ENCODE measurements at places on chromosomes 12 and 14.

GRCh38 chr12:3631759-3632158, 121.2 kb downstream of the CRACR2A start:
- no peak for DNase-seq

DNA sequence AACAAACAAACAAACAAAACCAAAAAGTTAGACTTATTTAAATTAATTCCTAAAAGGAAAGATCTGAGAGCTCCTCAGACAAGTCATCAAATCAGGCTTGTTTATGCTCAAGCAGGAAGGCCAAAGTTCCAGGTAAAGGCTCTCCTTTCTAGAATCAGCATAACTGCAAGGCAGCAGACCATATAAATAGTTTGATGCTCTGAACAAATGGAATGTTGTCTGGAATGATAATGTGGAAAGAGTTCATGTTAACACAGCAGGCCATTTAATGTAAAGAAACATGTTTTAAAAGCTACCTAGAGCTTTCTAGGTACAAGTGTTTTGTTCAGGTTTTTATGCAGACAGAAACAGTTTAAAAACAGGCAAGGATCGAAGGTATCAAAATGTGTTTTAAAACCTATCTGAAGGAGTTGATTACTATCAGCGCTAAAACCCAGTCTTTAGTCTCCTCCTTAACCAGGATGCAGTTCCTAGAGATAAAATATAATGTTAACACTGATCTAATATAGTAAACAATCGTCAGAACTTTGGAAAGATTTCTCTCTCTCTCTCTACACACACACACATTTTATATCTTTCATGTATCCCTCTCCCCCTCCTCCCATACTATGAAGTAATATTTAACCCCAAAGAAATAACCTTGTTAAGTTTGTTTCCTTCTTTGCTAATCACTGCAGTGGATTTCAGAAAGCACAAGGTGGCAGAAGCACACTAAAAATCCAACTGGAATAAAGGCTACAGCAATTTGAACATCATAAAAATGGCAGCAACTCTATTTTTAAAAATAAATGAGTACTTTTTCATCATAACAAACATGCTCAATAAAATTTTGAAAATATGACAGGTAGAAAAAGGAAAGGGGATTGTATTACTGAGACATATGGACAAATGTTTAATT, 135.5 kb downstream of the PAWR start:
- DNase-seq, result no peak

DNA sequence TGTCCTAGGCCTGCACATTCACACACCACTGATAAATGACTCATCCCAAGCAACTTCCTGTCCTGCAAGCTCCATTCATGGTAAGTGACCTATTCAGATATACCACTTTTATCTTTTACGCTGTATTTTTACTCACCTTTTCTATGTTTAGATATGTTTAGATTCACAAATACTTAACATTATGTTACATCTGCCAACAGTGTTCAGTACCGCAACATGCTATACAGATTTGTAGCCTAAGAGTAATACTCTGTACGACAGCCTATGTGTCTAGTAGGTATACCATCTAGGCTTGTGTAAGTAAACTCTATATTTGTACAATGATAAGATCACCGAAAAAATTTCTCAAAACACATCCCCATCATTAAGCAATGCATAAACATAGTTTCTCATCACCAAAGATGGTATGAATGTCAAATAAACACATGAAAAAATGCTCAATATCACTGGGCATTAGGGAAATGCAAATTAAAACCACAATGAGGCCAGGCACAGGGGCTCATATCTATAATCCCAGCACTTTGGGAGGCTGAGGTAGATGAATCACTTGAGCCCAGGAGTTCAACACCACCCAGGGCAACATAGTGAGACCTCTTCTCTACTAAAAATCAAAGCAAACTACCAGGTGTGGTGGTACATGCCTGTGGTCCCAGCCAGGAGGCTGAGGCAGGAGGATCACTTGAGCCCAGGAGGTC, 20.7 kb downstream of the ATXN2 start:
- no peak for DNase-seq

DNA sequence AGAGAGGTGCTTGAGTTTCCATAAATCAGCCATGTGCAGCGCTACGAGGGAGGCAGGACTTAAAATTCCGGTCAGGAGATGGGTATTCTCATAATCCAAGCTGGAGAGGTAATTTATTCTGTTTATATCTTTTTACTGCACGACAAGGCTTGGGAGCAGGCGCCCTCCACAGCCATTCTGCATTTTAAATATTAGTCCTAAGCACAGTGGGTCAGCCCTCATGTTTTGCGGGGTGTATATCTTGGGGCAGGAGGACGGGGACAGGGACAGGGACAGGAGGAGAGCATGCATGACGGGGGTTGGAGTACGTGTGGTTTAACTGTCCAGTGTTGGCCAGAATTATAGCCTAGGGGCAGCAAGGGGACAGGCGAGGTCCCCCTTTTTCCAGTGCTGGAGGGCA, 14.5 kb downstream of the LHX5 start:
- DNase-seq, result no peak

DNA sequence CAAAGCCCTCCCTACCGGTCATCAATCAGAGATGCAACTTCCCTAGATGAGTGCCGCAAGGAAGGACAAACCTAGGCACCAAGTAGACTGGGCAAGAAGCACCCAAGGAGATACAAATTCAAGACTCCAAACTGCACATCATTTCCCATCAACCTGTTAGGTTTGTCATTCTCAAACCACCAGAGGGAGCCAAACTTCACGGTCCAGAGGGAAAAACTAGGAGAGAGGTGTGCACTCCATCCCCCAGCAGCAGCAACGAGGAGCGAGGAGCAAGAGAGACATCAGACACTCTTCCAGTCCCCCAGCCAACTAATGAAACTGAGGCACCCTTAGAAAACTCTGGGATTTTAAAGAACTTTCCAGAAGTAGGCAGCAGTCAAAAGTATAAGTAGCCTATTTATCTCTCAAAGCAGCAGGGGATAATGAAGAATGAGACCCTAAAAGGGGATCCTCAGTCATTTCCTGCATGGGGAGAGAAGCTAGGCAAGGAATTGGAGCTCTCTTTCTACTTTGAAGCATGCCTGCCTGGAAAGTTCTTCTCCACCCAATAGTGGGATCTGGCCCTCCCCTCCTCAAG, 37.0 kb upstream of the NT5DC3 start:
- peak; percentile 23 for DNase-seq

DNA sequence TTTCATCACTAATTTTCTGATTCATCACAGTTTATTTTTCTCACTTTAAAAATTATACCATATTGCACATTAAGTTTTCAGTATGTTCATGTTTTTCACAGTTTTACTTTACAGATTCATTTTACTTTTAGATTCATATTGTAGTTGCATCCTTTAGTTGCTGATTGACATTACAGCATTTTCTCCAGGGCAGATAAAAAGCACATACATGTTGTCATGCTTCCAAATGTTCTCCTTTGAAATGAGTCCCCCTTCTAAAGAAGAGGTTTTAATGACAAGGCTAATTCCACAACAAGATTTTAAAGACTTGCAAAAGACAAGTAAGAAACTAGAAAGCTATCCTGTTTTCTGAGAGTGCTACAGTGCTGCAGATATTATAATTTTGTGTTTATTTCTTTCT, 72.1 kb upstream of the RASSF8 start:
- no peak for DNase-seq

DNA sequence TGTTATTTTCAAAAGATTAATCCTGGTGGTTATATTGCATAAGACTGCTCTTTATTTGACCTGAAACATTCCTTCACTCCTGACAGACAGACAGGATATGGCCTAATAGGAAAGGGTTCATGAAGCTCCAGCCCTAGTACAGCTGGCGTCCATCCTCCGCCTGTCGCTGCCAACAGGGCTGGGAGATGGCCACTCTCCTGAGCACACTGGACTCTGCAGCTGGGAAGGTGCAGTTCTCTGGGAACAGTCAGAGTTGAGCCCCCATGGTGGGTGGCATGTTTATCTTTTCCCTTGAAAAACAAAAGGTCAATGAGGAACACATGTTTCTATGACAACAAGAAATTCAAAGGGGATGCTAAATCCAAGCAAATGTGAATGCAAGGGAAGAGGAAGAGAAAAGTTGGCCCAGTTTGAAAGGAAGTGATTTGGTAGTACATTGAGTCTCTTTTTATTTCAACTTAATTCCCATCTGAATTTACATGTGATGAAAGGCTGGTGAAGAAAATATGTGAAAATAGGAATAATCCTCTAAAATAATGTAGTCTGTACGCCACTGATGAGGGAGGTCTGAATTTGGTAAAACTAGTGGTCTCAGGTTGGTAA, 89.9 kb upstream of the DCN start:
- peak; percentile 68 for DNase-seq

- no peak for DNase-seq
Measured at GRCh38 chr12:66269757-66270383, 32.4 kb upstream of the HELB start.

- no peak for DNase-seq
Measured at GRCh38 chr14:68471029-68471963, 321.6 kb downstream of the ZFP36L1 start.

DNA sequence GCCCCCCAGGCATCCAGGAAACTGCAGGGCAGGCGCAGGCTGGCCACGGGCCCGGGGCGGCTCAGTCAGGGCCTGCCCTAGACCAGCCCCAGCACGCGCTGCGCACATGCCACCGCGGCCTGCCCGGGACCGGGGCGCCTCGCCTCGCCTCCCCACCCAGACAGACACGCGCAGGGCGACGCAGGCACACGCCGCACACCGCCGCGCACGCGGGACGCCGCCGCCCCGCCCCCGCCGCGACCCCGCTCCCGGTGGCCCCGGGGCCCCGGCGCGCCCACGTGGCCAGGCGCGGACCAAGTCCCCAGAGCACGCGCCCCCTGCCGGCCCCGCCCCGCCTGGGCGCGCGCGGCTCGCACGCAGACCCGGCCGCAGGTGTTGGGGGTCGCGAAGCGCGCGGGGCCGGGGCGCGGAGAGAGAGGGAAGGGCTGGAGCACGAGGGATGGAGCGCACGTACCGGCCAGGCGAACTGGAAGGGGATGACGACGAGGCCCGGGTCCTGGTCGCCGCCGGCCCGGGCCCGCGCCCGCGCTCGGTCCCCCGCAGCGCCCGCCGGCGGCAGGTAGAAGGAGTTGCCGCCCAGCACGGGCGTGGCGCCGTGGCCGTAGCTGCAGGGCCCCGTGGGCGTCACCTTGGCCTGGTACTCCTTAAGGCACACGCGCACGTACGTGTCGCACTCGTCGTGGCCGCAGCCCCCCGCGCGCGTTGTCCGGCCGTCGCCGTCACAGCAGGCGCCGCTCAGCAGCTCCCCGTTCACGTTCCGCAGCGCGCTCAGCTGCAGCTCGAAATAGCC, 1.1 kb downstream of the JAG2 start:
- no peak for DNase-seq

- no peak for DNase-seq
Measured at GRCh38 chr14:90816681-90817436, 629 bp upstream of the TTC7B start.

DNA sequence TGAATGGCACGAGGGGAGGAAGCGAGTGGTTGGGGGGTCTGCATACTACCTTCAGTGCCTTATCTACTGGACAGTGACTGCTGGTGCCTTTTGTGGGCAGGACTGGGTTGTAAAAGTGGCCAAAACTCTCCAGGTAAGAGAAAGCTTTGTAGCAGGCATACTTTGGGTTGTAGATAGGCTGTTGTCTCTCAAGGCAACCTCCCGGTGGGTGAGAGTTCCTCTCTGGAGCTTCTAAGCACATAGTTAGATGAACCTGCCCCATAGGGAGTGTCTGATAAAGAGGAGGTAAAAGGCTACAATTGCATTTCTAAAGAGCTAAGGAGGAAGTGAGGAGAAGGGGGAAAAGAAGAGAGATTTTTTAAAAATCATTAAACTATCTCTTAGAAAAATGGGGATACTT, 4.2 kb upstream of the DAD1 start:
- no peak for DNase-seq

GRCh38 chr14:22886500-22887259, 3.7 kb downstream of the REM2 start:
- DNase-seq, result peak; percentile 84

DNA sequence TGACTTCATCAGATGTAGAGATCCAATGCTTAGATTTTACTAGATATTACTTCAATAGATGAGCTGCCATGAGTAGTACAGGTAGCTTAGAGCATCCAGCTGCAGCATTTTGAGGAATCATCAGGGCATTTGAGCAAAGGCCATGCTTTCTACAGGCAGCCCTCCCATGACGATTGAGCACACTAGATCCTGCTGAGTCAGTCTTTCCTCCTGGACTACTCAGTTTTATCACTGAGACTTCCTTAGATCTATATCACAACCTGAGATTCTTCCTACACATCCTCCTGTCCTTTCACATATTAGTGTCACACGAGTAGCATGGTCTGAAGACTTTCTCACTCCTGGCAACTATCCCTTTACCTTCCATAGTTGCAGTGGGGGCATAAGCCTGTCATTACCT, 1401.8 kb downstream of the FSCB start:
- no peak for DNase-seq

GRCh38 chr14:95468448-95469133, 47.9 kb downstream of the SYNE3 start:
- peak; percentile 11 for DNase-seq

DNA sequence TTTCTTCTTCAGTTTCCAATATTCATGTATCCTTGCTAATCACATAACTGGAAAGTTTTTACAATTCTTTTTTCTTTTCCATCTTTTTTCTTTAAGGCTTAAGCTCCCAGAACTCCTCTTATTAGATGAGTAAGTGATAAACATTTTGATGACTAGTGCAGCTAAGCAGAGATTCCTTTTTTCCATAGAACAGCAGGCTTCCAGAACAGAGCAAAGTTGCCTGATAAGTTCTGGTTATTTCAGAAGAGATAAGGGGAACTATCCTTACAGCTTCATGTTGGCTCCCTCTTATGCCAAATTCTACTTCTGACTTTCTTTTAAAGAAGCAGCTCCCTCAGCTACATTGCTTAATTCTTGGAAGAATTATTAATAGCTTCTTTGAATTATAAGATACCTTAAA, 194.7 kb upstream of the FAR2 start:
- DNase-seq, result no peak

DNA sequence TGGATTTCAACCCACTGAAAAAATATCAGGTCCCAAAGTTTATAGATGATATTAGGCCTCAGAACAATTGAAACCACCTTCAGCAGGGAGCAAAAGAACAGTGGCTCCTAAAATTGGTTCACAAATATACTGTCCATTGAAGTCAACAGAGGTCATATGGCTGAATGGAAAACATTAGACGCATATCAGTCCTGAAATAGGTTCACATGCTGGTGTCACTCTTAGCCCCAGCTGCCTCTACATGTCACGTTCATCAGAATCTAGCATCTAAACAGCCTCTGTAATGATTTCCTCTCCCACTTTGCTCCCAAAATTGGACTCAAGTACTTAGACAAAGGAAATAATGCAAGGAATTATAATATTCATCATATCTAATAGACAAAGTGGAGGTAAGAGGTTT, 8.7 kb downstream of the FLRT2 start:
- no peak for DNase-seq

- no peak for DNase-seq
Measured at GRCh38 chr12:11638315-11638916, 11.1 kb upstream of the ETV6 start.

All from right cardiac atrium (tissue), 5 donors.